ENCODE measurements at places on chromosomes 12 and 14. TPM values are rescaled to one million over a fixed set of nuclear protein-coding genes. Genes with fewer than 3 reads are reported as not detected.

DNA sequence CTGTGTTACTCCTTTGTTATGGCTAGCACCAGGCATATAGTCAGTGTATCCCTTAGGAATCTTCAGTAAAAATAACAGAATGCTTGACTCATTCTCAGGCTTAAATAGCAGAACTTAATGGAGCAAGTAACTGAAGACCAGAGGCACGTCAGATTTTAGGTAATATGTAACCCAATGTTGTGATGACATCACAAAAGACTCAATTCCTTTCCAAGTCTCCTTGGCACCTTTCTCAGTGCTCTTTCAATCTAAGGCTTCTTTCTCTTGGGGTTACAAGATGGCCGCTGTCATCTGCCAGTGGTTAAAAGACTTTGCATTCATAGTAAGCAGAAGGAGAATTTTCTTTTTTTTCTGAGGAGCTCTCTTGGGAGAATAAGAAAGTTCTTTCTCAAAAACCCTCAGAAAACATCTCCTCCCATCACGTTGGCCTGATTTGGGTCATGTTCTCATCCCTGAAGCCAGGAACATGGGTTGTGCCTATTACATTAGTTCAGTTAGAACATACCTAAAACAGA, 33.4 kb upstream of the DCN start:
- no peaks in the 10 kb centered on the region for H3K27me3 ChIP-seq
- no peaks in the 10 kb centered on the region for H3K36me3 ChIP-seq
- no peak overlapping the region for H3K4me3 ChIP-seq
- no peak overlapping the region for H3K27ac ChIP-seq
- DNase-seq, result no peak
- no peaks in the 10 kb centered on the region for H3K4me1 ChIP-seq

NGB gene
- 0.33 TPM for total RNA-seq

ASIC1 gene
- 4.5 TPM for total RNA-seq

STXBP6 gene
- 3.5 TPM for total RNA-seq

EGLN3 gene
- total RNA-seq, result 21.0 TPM

DNA sequence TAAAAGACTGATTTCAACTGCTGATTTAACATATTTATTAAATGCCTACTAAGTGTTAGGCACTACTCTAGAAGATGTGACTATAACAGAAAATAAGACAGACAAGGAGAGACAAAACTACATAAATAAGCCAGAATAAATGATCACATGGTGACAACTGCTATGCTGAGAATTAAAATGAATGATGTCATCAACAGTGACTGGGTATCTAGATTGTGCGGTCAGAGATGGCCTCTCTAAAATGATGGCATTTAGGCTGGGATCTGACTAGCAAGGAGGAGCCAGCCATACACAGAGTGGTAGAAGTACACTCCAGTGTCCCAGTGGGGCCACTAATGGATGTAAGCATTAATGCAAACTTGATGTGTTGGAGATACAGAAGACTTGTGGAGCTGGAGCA, 37.6 kb upstream of the SOX5 start:
- H3K36me3 ChIP-seq, result no peaks in the 10 kb centered on the region
- H3K4me1 ChIP-seq, result no peaks in the 10 kb centered on the region
- no peak overlapping the region for H3K27ac ChIP-seq
- H3K27me3 ChIP-seq, result no peaks in the 10 kb centered on the region
- H3K4me3 ChIP-seq, result no peak overlapping the region
- no peak for DNase-seq

GRCh38 chr14:37318938-37319337, 121.2 kb downstream of the MIPOL1 start:
- H3K27me3 ChIP-seq, result no peaks in the 10 kb centered on the region
- peaks cover 4% of the 10 kb centered on the region for H3K4me1 ChIP-seq
- H3K4me3 ChIP-seq, result no peak overlapping the region

DNA sequence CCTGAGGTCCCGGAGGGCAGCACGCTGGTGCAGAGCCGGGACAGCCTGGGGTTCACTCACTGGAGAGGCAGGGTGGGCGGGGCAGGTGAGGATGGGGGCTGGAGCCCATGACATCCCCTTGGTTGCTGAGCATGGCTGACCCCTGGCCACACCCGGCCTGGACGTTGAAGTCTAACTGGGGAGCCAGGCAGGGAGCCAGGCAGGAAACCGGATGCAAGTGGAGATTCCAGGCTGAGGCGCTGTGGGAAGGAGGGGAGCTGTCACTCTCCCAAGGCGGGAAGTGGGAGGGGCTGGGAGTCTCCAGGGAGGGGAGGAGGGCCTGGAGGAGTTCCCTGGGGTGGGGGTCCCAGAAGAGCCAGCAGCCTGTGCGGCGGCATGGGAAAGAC, 7.7 kb upstream of the INF2 start:
- peak; percentile 86 for DNase-seq
- H3K4me1 ChIP-seq, result peaks cover 54% of the 10 kb centered on the region
- peaks cover 1% of the 10 kb centered on the region for H3K27me3 ChIP-seq

RNF31 gene
- total RNA-seq, result 63.0 TPM

- H3K27me3 ChIP-seq, result no peaks in the 10 kb centered on the region
- DNase-seq, result no peak
- peaks cover 13% of the 10 kb centered on the region for H3K4me1 ChIP-seq
These were observed 36.4 kb downstream of the EPS8 start for GRCh38 chr12:15752785-15753184.

GRCh38 chr12:100058482-100059029, 73.8 kb upstream of the ANKS1B start:
- H3K4me1 ChIP-seq, result no peaks in the 10 kb centered on the region
- H3K27ac ChIP-seq, result no peak overlapping the region
- peaks cover 12% of the 10 kb centered on the region for H3K36me3 ChIP-seq
- H3K4me3 ChIP-seq, result no peak overlapping the region
- H3K27me3 ChIP-seq, result no peaks in the 10 kb centered on the region

IL31 gene
- total RNA-seq, result not detected

HVCN1 gene
- 8.4 TPM for total RNA-seq

DNA sequence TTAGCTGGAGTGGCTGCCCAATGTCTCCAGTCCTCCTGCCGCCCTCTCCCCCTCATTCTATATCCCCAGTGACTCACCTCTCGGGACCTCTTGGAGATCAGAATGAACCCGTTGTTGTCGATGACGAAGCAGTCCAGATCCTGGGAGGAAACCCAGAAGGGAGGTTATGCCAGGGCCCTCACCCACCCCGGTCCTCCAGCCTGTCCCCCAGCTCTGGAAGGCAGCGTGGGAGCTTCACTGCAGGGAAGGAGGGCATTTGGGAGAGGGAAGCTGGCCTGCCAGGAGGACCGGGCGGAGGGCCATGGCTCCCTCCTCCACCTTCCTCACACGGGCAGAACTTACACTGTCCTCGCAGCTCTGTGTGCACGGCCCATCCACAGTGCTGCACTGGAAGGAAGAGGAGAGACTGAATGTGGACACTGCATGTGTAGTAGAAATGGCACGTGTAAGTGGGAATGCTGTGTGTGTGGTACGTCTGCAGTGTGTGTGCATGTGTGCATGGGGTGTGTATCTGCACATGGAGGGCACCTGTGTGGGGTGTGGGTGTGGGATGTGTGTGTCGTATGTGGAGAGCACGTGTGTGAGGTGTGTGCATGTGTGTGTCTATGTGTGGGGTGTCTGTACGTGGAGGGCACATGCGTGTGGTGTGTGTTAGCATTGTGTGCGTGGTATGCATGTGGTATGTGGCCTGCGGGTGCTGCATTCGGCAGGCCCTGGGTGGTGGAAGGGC, 10.0 kb upstream of the LRTM2 start:
- H3K27ac ChIP-seq, result no peak overlapping the region
- peaks cover 3% of the 10 kb centered on the region for H3K4me1 ChIP-seq
- no peaks in the 10 kb centered on the region for H3K27me3 ChIP-seq
- no peak overlapping the region for H3K4me3 ChIP-seq
- DNase-seq, result no peak
- H3K36me3 ChIP-seq, result no peaks in the 10 kb centered on the region

ANO6 gene
- 41.8 TPM for total RNA-seq

DNA sequence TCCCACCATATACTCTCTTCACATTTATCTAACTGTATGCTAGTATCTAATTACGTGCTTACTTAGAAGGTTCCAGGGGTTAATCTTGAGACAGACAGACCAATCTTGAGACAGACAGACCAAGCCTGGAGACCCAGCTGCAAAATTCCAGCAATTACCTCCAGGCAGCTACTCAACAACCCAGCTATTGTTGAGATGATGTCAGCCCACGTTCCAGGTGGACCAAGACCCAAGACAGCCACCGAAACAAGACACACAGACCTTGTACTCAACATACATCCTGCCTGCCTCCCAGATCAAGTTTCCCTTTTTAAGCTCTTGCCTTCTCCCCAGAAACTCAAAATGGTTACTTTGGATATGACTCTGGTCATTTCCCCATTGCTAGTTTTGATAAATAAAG, 64.9 kb upstream of the VASH1 start:
- H3K36me3 ChIP-seq, result no peaks in the 10 kb centered on the region
- H3K27me3 ChIP-seq, result no peaks in the 10 kb centered on the region
- no peaks in the 10 kb centered on the region for H3K4me1 ChIP-seq
- no peak overlapping the region for H3K27ac ChIP-seq
- H3K4me3 ChIP-seq, result no peak overlapping the region

DNA sequence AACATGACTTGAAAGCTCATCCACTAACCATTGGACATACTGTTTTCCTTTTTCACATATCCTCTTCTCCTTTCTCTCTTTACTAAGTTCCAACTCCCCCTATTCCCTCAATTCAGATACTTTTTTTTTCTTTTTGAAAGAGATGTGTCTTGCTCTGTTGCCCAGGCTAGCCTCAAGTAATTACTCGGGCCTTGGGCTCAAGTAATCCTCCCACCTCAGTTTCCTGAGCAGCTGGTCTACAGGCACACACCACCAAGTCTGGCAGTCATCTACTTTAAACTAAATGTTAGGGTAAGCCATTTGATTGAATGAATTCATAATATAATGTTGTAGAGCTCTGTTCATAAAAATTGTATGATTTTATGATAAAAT, 15.5 kb downstream of the LEMD3 start:
- H3K27ac ChIP-seq, result no peak overlapping the region
- H3K4me3 ChIP-seq, result no peak overlapping the region
- DNase-seq, result no peak
- H3K27me3 ChIP-seq, result no peaks in the 10 kb centered on the region

- no peak overlapping the region for H3K4me3 ChIP-seq
- peaks cover 2% of the 10 kb centered on the region for H3K27me3 ChIP-seq
- H3K4me1 ChIP-seq, result no peaks in the 10 kb centered on the region
- H3K36me3 ChIP-seq, result peaks cover 53% of the 10 kb centered on the region
- no peak overlapping the region for H3K27ac ChIP-seq
These were observed 117.7 kb downstream of the SPTSSA start for GRCh38 chr14:34344318-34344717.

DNA sequence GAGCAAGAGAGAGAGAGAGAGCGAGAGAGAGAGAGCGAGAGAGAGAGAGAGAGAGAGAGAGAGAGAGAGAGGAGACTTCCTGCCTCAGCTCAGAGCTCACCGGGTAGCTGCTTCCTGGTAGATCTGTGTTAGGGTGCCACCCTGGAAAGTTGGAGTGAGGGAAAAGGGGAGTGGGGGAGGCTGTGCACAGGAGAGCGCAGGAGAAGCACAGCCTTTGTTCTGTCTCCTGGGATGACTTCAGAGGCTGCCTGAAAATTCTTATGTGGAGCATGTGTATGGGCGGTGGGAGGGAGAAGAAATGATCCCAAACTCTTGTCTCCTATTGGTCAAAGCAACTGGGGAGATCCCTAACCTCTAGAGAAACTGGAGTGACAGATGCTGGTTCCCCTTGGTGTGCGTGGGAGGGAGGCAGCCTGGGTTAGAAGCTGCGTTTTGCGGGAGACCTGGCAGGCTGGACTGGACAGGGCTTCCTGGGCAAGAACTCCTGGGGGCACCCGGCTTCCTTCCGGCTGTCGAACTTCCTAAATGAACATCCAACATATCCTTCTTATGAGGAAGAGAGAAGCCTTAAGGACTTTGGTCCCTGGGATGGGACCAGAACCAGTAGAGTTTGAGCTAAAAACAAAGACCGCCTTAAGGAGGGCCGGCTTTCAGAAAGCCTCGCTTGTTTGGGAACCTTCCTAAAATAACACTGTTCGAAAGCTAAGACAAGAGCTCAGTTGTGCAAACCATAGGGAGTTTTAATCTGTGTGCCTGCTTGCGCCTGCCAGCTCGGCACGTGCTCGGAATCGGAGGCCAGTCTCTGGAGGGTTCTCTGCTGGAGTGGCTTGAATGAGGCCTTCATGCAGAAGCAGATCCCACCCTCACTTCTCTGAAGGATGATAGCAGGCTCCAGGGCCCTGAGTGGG, 30.4 kb upstream of the BEGAIN start:
- peaks cover 6% of the 10 kb centered on the region for H3K27me3 ChIP-seq
- no peaks in the 10 kb centered on the region for H3K36me3 ChIP-seq
- H3K4me1 ChIP-seq, result peaks cover 14% of the 10 kb centered on the region
- no peak overlapping the region for H3K4me3 ChIP-seq
- DNase-seq, result no peak
- H3K27ac ChIP-seq, result no peak overlapping the region

- no peak overlapping the region for H3K4me3 ChIP-seq
- peaks cover 24% of the 10 kb centered on the region for H3K36me3 ChIP-seq
- no peaks in the 10 kb centered on the region for H3K27me3 ChIP-seq
- peak overlapping the region; percentile 79 for H3K27ac ChIP-seq
- H3K4me1 ChIP-seq, result peaks cover 57% of the 10 kb centered on the region
- no peak for DNase-seq
These were observed 20.2 kb downstream of the FGD4 start for GRCh38 chr12:32419520-32419960.

- H3K27me3 ChIP-seq, result peaks cover 34% of the 10 kb centered on the region
- no peak for DNase-seq
- peaks cover 11% of the 10 kb centered on the region for H3K4me1 ChIP-seq
These were observed 3.5 kb downstream of the TSHR start for GRCh38 chr14:80958939-80959338.

LBHD2 gene
- total RNA-seq, result not detected

GRCh38 chr14:50061664-50062437, 54.5 kb downstream of the VCPKMT start:
- H3K4me1 ChIP-seq, result peaks cover 32% of the 10 kb centered on the region
- no peaks in the 10 kb centered on the region for H3K27me3 ChIP-seq
- no peaks in the 10 kb centered on the region for H3K36me3 ChIP-seq
- no peak overlapping the region for H3K4me3 ChIP-seq

DNA sequence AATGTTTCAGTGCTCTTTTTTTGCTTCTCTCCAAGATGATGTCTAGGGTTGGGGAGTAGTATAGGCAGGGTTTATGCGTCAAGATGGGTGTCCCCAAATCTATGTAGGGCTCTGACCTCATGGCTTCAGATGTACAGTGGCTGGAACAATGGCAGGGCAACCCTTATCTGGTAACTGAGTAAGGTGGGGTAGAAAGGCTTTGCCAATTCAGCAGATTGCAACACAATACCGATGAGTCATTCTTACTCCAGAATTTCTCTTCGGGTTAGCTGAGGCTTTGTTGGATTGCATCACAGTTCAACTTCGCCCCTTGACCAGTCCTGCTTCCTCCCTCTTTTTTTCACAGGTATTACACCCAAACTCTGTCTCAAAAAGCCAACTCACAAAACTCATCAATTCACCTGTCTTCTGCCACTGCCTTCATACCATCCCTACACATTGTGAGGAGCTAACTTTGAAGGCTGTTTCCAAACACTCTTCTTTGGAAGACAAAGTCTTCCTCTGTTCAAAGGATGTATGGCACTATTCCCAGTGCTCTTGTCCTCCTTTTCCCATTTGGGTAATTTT, 190.2 kb upstream of the CNOT2 start:
- DNase-seq, result no peak
- H3K27ac ChIP-seq, result no peak overlapping the region
- H3K4me3 ChIP-seq, result no peak overlapping the region
- H3K4me1 ChIP-seq, result peaks cover 36% of the 10 kb centered on the region

- no peaks in the 10 kb centered on the region for H3K27me3 ChIP-seq
- DNase-seq, result no peak
- peaks cover 30% of the 10 kb centered on the region for H3K36me3 ChIP-seq
- no peak overlapping the region for H3K4me3 ChIP-seq
These were observed 907.0 kb downstream of the BCL11B start for GRCh38 chr14:98364961-98365360.

- no peak overlapping the region for H3K27ac ChIP-seq
- peaks cover 13% of the 10 kb centered on the region for H3K4me1 ChIP-seq
- no peaks in the 10 kb centered on the region for H3K36me3 ChIP-seq
- no peak for DNase-seq
These were observed 4.3 kb upstream of the PGF start for GRCh38 chr14:74959596-74960180.
